ENCODE measurements at places on chromosomes 3 and 15.

DNA sequence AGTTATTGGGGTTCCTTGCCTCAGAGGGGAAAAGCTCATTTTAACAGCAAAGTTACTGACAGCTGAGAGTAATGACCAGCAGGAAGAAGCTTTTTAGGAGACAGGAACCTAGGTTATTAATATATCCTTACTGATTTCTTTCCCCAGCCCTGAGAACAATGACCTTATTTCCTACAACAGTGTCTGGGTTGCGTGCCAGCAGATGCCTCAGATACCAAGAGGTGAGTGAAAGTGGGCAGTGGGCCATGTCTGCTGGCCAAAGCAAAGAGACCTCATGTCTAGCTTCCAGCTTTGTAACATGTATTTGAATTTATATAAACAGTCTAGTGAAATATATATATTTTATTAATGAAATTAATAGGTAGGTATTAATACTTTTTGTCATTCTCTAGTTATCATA lies 5.0 kb downstream of the CCNDBP1 start:
- no peak for DNase-seq

- no peak for DNase-seq
These were observed 109.9 kb downstream of the MYRIP start for GRCh38 chr3:39919281-39919680.

- no peak for DNase-seq
These were observed 29.9 kb upstream of the STT3B start for GRCh38 chr3:31502803-31503221.

GRCh38 chr15:58535894-58536293 lies 104.1 kb downstream of the LIPC start:
- peak; percentile 68 for DNase-seq

DNA sequence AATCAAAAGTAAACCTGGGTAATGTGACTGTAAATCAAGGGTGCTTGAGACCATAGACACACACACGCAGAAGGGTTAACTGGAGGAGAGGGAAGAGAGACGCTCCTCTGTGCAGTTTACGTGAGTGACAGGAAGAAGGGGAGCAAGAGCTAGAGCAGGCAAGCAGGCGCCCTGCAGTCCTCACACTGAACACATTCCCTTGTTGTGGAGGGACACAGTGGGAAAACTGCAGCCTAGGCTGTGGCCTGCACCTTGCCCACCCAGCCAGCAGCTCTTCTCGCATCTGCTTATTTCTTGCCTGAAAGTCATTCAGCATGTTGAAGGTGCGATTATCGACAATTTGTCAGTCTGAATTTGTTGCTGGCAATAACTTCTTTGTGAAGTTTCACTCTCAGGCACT lies 24.2 kb downstream of the SOX2 start:
- DNase-seq: no peak
